ENCODE measurements at places on chromosomes 12 and 14. TPM values are rescaled to one million over a fixed set of nuclear protein-coding genes. Genes with fewer than 3 reads are reported as not detected.

Gene TAS2R20
- 6.4 TPM for total RNA-seq

Gene KRT7
- 7.0 TPM for total RNA-seq

Gene ARMH4
- 1.9 TPM for total RNA-seq

Gene RAB15
- 1.3 TPM for total RNA-seq

Gene CABP1
- total RNA-seq = not detected

Gene IRAK3
- 5.9 TPM for total RNA-seq

Gene CCER1
- total RNA-seq = not detected

Gene SSTR1
- total RNA-seq = 11.0 TPM

Gene DLK1
- not detected for total RNA-seq

Gene INSM2
- not detected for total RNA-seq

Gene KCNH3
- 0.29 TPM for total RNA-seq

Gene KIF5A
- under 0.01 TPM for total RNA-seq

Gene CPNE8
- 24.3 TPM for total RNA-seq

Gene ANGEL1
- 8.3 TPM for total RNA-seq

Gene ATN1
- 15.6 TPM for total RNA-seq

Gene PRB2
- not detected for total RNA-seq

Gene MIA2
- total RNA-seq = 36.1 TPM

Gene SLC8A3
- total RNA-seq = 0.29 TPM

Gene ITPK1
- total RNA-seq = 16.9 TPM

Gene BCL7A
- total RNA-seq = 5.0 TPM

Gene TM9SF1
- 89.9 TPM for total RNA-seq

Gene GLS2
- not detected for total RNA-seq

Gene OTUB2
- 0.66 TPM for total RNA-seq

Gene PMEL
- total RNA-seq = 0.88 TPM

Gene TMEM132C
- not detected for total RNA-seq

Gene GARIN6
- total RNA-seq = not detected

Gene MARS1
- 174 TPM for total RNA-seq

Gene DNAJC22
- total RNA-seq = 2.1 TPM

Gene IFT43
- total RNA-seq = 19.2 TPM

Gene FSCB
- 0.22 TPM for total RNA-seq

Gene RERG
- total RNA-seq = 0.88 TPM

Gene TAS2R31
- 7.7 TPM for total RNA-seq

Gene PCK2
- total RNA-seq = 10.3 TPM

Gene SERPINA3
- under 0.01 TPM for total RNA-seq

Gene SOS2
- total RNA-seq = 26.6 TPM

Gene B4GALNT3
- total RNA-seq = not detected

Gene CLEC2A
- not detected for total RNA-seq

Gene MANSC4
- not detected for total RNA-seq

Gene MYG1
- 53.1 TPM for total RNA-seq

Gene FGF6
- not detected for total RNA-seq

Gene ARG2
- total RNA-seq = 9.2 TPM

Gene CLEC6A
- total RNA-seq = not detected
